H1 (cell line): ENCODE measurements at places on chromosomes 1 and 21. TPM values are rescaled to one million over a fixed set of nuclear protein-coding genes. Genes with fewer than 3 reads are reported as not detected.

CTSS gene
- not detected in 2 replicates for polyA plus RNA-seq

OR2T27 gene
- polyA plus RNA-seq: not detected in 2 replicates

DISP3 gene
- polyA plus RNA-seq: 3.4 and 4.3 TPM in 2 replicates

MROH7 gene
- 0.20 and 0.27 TPM in 2 replicates for polyA plus RNA-seq

MYBPH gene
- not detected in 2 replicates for polyA plus RNA-seq

HCRTR1 gene
- 0.39 and 0.61 TPM in 2 replicates for polyA plus RNA-seq

PIGC gene
- 23.8 and 39.3 TPM in 2 replicates for polyA plus RNA-seq

C1orf56 gene
- 3.4 and 5.6 TPM in 2 replicates for polyA plus RNA-seq

FCRL3 gene
- not detected in 2 replicates for polyA plus RNA-seq
